Epithelial cell of prostate (primary cell): ENCODE measurements at places on chromosomes 7 and 10.

DNA sequence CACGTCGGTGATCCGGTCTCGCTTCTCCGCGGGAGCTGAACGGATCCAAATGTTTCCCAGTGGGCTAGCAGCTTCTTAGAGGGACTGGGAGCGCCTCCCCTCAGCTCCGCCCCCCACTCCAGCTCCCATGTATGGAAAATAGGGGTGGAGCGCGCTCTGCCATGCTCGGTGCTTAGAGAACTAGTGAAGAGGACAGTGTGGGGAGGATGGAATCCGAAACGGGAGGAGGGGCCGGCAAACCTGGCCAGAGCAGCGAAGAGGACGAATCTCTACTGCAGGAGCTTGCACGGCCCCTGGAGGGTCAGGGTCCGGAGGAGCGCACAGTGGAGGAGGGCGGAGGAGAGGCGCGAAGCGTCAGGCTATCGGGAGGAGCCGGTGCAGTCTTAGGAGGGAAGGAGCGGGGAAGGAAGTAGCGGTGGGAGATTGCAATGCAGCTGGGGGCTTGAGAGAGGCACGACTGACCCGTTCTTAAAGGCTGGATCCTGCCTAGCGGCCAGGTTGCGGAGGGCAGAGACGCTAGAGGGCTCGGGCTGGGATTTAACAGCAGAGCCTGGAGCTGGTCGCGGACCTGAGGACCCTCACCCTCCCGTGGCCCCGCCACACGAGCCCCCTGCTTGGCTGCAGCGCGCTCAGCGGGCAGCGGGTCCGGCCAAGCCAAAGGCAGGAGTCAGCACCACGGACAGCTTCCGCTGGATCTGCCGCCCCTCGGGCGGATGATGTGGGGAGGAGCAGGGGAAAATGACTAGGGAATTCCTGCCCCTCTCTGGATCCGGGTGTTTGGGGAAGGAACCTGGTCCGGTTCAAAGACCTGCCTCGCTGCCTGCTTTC is at the start of gene PRLHR:
Gene PRLHR (minus strand): TSS at position 51 of the 828 bp plus-strand sequence. CDS start 404 bp downstream, outside the sequence.
- no peak for DNase-seq

DNA sequence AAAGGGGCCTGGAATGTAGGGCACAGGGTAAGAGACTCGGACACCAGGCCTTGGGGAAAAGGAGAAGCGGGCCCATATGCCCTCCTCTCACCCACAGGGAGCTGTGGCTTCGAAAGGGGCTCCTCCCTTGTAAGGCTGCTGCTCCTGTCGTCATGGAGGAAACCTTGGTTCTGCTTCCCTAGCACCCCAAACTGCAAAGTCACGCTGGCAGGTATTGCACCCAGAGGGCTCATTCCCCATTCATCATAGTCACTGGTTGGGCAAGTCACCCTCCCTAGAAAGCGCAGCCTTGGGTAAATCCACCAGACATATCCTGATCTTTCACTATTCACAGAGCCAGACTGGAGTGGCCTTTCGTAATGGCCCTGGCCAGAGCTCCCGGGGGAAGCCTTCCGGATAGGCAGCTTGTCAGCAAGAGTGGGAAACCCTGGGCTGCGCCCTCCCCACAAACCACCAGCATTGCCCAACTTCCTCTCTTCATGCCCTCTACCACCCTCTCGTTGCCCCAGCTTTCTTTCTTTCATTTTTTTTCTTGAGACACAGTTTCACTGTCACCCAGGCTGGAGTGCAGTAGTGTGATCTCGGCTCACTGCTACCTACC is 121.0 kb downstream of the HIP1 start:
- no peak for DNase-seq

DNA sequence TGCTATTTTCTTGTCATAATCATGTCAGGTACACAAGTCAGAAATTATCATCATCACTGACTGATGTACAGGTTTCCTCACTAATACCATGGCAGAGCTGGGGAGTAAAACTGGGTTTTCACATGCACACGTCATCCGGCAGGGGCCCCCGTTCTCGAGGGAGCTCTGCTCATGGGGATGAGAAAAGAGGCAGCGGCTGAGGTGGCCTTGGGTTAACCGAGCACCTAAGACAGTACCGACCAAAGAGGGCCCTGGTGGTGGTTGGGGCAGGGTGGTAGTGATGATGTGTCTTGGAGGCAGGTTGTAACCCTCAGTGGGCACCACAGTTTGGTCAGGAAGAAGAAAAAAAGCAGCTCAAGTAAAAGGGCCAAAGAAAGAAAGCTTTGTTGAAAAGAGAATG is 12.1 kb upstream of the TRPV6 start:
- DNase-seq: no peak

DNA sequence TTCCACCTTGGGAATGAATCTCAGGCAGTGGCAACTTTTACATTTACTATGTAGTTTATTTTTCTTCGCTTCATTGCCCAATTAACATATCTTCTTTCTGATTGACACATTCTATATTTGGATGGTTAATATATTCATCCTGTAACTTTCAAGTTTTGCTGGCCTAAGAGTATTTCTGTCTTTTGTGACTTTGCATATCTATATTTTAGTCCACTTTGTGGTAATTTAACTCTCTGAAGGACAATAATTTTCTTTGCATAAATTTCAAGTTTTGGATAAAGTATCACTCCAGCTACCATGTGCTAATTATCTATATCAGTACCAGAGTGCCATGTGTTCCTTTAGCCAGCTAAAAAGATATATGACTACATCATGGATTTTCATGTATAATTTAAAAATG is 151.5 kb upstream of the KAT6B start:
- DNase-seq: no peak

- peak; percentile 62 for DNase-seq
Observed at GRCh38 chr10:26860102-26860442, 686 bp downstream of the ABI1 start.

DNA sequence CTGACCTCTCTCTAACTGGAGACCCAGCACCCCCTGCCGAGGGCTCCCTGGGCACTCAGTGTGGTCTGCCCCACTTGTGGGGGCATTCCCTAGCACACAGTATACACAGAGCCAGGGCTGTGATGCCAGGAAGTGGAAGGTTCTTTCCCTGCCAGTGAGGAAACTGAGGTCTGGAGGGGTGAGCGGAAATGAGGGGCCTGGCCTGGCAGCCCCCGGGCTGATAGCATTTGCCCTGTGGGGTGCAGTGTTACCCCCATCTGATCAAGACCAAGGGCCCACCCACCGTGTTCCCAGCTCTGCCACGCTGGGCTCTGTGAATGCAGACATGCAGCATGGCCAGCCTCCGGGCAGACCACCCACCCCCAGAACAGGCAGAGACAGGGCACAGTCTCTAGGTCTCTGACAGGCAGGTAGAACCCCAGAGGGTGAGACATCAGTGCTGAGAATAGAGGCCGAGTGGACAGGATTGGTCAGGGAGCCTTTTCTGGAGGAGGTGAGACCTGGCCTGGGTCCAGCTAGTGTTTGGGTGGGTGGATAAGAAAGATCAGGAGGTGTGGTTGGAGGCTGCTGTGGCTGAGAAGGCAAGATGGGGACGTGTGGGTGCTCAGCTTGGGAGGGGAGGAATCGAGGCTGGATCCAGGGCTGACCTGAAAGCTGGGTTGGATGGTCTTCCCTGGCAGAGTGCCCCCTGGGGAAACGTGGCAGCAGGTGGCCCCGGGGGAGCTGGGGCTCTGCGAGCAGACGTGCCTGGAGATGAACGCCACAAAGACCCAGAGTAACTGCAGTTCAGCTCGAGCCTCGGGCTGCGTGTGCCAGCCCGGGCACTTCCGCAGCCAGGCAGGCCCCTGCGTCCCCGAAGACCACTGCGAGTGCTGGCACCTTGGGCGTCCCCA is 10.8 kb upstream of the ZNF862 start:
- no peak for DNase-seq
